ENCODE measurements at places on chromosomes 2 and 18.

GRCh38 chr2:128445523-128445900 lies 126.8 kb upstream of the HS6ST1 start:
- DNase-seq = no peak

DNA sequence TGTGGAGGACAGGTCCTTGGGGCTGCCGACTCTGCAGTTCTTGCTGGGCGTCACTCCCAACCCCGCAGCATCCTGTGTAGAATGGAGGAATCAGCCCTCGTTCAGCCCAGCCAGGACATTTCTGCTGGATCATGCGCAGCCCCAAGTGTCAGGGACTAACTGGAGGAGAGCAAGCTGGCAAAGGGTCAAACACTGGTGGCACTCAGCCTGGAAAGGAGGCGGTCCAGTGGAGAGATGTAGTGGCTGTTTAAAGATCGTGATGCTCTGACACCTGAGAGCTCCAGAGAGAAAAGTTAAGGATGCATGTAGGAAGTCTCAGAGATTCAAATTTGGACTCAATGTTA lies 63.6 kb upstream of the SH3RF3 start:
- DNase-seq = no peak

DNA sequence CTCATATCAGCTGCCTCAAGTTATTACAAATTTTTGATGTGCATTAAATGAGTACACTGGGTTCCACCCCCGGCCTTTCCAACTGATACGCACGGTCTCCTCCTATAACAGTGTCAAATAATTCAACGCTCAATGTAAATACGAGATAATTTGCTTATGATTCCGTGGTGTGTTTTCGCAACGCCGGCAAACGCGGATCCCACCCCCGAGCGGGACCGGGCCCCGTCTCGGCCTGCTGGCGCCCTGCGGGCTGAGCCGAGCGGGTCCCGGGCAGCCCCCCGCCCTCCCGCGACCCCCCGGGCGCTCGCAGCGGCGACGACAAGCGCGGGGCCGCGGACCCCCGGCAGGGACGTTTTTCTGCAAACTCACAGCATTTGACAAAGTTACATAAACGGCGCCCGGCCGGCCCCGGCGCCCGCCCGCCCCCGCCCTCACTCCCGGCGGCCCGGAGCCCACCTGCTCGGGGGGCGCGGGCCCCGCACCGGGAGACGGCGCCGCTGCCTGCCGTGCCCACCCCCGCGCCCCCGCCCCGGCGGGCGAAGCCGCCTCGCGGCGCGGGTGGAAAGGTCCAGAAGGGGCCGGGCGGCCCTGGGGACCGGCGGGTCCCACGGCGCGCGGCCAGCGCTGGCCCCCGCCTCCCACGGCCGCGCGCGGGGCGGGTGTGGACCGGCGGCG lies 762 bp downstream of the HDAC4 start:
- DNase-seq = no peak

- no peak for DNase-seq
Observed at GRCh38 chr2:11104794-11105660, 50.2 kb upstream of the SLC66A3 start.

GRCh38 chr2:8134985-8135682 lies 546.7 kb upstream of the ID2 start:
- DNase-seq = no peak

- no peak for DNase-seq
Observed at GRCh38 chr2:96452053-96452452, 53.1 kb downstream of the NEURL3 start.

- no peak for DNase-seq
Observed at GRCh38 chr2:64120928-64121327, 23.3 kb downstream of the PELI1 start.

- peak; percentile 15 for DNase-seq
Observed at GRCh38 chr2:36770542-36771287, 74.2 kb downstream of the VIT start.

- no peak for DNase-seq
Observed at GRCh38 chr2:2657121-2657962, 326.3 kb upstream of the MYT1L start.

DNA sequence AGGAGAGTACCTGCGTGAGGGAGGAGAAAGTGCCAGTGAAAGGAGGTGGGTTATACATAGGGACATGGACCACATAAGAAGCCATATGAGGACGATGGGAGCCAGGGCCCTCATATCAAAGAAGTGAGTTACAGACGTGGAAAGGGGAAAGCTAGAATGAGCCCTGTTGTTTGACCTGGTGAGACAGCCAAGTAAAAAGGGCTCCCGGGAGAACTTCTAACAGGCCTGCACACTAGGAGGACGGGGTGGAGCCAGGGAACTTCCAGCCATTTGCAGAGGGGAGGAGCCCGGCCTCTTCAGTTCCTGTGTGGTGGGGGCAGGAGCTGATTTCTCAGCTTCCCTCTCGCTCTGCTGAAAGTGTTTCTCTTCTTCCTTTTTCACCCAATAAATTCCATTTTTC lies 84.1 kb upstream of the SLC66A3 start:
- no peak for DNase-seq

DNA sequence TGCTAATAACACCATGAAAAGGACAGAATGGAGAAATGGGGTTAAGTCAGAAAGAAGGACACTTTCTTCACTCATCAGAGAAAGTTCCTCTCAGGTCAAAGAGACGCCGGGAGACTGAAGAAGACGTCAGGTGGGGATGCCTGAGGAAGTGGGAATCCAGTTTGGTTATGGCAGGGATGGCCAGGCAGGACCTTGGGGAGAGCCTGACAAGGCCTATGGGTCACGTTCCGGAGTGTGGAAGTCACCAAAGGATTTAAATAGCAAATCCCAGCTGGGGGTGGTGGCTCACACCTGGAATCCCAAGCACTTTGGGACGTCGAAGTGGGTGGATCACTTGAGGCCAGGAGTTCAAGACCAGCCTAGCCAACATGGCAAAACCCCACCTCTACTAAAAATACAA lies 432.7 kb upstream of the SMIM21 start:
- no peak for DNase-seq

DNA sequence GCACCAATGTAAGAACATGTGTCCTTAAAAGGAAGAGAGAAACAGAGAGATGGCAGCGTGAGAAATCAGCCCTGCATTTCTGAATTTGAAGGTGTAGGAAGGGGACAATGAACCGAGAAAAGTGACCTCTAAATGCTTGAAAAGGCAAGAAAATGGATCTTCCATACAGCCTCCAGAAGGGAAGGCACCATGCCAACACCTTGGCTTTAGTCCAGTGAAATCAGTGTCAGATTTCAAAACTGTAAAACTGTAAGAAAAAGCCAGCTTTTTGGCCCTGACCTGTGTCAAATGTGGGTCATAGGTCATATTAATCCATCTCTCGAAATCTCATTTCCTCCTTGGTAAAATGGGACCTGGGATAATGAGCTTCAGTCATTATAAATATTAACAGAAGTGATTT lies 762.3 kb downstream of the DCDC2C start:
- DNase-seq = no peak

GRCh38 chr2:66531155-66531554 lies 96.2 kb downstream of the MEIS1 start:
- no peak for DNase-seq

DNA sequence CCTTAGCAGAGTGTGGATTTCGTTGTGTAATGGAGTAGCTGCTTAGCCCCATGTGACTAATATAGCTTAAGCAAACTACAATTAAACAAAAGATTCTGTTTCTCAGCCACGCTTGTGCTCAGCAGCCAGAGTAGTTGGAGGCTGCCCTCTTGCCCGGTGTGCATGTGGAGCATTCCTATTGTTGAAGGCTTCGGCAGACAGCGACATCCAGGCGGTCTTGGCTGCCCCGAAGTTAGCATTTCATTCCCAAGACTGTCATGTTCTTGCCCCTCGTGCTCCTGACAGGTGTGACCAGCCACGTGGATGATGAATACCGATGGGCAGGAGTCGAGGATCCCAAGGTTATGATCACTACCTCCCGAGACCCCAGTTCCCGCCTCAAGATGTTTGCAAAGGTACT lies 2.4 kb downstream of the IMP4 start:
- no peak for DNase-seq

GRCh38 chr2:156332284-156332533 lies 312 bp downstream of the NR4A2 start:
- no peak for DNase-seq

GRCh38 chr2:198664321-198664720 lies 793.4 kb downstream of the SATB2 start:
- no peak for DNase-seq

DNA sequence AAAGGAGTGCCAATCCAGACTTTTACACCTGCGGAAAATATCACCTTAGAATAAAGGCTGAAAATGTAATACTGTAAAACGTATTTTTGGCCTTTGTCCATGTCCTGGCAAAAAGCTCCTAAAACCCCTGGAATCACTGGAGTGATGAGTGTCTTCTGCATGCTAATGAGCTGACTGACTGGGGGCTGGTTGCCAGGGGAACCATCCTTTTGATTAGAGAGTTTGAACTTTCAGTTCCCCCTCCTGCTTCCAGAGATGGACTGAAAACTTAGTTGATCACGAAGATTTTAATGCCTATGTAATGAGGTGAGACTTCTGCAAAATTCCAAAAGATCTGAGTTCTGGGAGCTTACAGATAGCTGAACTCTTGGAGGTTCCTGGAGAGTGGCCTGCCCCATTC lies 20.5 kb downstream of the PUM2 start:
- no peak for DNase-seq

- DNase-seq = no peak
Observed at GRCh38 chr2:241350878-241351639, 5.0 kb upstream of the FARP2 start.

DNA sequence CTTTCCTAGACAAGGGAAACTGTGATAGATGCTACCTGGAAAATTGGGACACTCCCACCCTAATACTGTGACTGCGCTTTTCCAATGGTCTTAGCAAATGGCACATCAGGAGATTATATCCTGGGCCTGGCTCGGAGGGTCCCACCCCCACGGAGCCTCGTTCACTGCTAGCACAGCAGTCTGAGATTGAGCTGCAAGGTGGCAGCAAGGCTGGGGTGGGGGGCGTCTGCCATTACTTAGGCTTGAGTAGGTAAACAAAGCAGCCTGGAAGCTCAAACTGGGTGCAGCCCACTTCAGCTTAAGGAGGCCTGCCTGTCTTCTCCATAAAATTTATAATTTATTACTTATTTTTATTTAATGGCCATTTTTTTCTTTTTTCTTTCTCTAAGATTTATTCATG lies 802.1 kb upstream of the SLC39A10 start:
- DNase-seq = no peak

- no peak for DNase-seq
Observed at GRCh38 chr2:42984617-42985016, 192.2 kb upstream of the HAAO start.

GRCh38 chr2:189002079-189002478 lies 27.9 kb downstream of the COL3A1 start:
- DNase-seq = no peak

DNA sequence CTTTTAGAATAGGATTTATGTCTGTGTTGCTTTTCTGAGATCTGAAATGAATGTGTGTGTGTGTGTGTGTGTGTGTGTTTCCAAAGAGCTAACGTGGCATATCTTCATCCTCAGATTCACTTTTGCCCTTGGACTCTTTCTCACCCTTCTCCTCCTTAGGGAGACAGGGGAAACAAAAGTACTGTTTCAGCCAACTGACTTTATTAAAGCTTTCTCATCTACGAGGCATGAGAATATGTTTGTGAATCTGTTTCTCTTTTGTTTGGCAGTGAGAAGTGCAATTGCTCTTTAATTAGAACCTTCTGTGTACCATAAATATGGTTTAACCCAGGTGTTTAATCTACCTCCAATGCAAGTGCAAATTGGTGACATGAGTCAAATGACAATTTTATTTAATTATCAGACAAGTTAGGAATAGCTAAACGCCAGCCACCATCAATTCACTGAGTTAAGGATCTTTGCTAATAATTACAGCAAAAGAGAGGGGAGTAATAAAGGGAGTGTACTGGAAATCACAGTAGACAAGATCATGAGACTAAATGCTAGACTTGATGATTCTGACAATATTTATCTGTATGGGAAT lies 186.4 kb upstream of the COL3A1 start:
- no peak for DNase-seq

GRCh38 chr2:13193075-13193474 lies 476.3 kb downstream of the TRIB2 start:
- DNase-seq = no peak

GRCh38 chr2:101872480-101872879 lies 119.3 kb upstream of the IL1R2 start:
- DNase-seq = no peak

GRCh38 chr2:177598326-177599138 lies 206.0 kb downstream of the AGPS start:
- DNase-seq = no peak

DNA sequence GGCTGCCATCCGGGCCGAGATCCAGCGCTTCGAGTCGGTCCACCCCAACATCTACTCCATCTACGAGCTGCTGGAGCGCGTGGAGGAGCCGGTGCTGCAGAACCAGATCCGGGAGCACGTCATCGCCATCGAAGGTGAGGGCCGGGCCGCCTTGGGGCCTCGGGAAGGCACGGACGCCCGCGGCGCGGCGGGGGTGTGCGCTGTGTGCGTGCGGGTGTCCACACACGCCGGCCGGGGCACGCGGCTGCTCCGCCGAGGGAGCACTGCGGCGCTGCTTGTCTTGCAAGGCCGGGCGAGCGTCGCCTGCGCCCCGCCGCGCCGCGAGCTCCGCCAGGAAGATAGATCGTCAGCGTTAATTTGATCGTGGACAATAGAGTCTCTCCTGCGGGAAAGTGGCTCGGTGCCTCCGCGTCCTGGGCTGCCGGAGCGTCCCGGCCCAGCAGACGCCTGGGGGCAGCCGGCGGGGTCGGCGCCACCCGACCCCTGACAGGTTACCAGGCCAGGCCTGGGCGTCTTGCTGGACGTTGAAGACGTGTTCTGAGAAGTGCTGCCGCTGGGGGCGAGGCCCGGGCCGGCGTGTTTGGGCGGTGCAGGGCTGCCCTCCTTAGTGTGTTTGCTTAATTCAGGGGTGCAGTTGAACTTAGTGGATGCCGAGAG lies 1.0 kb downstream of the AGAP1 start:
- DNase-seq = no peak

- DNase-seq = no peak
Observed at GRCh38 chr2:188975497-188976102, 1.4 kb downstream of the COL3A1 start.

DNA sequence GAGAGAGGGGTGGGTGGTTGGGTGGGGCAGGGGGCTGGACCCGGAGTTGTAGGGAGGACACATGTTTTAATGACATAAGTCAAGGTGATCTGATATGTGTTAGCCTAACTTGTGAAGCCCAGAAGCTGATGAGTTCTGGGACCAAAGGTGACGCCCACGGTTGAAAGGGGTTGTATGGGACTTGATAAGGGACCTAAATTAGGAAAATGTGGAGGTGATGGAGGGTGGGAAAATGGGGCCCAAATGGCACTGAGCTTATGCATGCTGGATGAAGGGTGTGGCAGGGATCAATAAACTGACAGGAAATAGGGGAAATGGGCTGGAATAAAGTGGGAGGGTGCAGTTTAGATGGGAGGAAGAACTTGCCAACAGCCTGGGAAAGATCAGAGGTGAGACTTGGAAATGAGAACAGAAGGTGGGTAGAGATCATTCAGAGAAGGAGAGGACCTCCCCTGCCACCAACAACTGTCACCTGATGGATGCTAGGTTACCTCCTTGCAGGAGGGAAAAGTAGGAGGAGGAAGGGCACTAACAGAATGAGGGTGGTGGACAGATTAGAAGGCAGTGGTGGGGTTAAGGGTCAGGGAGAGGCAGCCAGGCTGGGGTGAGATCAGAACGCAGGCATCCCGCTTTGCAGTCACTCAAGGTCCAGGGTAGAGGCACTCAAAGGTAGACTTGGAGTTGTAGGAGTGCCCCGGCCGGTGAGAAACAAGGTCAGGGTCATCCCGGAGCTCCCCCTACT lies 15.3 kb downstream of the WNT10A start:
- DNase-seq = no peak

- DNase-seq = no peak
Observed at GRCh38 chr18:75211953-75212750, 1.6 kb downstream of the TSHZ1 start.

- no peak for DNase-seq
Observed at GRCh38 chr2:238657132-238658053, 190.5 kb upstream of the TWIST2 start.
